ENCODE measurements at places on chromosomes 7 and 10.

DNA sequence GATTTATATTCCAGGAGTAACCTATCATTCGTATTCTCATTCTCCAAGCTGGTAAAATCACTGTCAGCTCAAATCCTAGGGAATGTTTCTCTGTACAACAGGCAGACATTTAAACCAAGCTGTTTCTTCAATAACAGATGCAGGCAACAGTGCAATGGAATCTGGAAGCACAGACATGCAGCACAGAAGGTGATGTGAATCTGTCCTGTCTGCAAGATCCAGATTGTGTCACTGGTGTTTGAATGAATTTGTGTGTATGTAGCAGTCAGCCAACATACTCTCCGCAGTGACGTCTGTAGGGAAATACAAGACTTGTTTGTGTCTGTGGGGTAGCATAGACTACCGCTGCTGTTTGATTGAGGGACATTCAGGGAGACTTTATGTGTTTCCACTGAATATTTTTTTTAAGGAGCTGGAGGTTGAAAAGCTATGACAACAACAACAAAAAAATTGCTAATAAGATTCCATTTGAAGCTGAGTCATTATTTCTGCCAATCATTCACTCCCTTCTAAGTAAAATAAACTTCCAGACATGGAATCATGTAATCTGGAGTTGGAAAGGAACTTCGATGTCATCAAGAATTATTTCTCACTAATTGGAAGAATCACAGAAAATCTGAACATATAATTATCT, 122.9 kb upstream of the MYO3A start:
- no peak for DNase-seq

DNA sequence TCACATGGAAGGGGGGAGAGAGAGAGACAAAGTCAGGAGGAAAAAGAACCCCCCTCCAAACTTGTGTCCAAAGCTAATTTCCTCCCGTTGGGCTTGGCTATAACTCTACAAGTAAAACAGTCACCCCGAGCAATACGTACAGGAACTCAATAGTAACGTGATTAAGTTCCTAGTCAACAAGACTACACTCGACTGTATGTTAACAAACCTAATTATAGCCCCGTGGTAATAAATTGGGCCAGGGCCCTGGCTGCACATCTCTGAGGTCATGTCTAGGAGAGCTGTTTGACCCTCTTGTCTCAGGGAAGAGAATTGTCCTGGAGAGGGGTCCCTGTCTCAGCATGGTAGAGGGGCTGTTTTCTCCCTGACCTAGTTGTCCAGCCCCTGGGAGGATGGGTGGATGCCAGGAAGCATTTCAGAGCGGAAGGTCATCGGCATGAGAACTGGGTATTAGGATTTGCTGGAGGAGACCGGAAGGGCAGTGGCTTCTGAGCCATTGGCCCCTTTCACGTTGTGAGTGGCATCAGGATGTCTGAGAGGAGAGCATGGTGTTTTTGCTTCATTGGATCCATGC, 60.2 kb upstream of the COMTD1 start:
- no peak for DNase-seq

GRCh38 chr7:37047260-37047659, 323.0 kb upstream of the AOAH start:
- no peak for DNase-seq

DNA sequence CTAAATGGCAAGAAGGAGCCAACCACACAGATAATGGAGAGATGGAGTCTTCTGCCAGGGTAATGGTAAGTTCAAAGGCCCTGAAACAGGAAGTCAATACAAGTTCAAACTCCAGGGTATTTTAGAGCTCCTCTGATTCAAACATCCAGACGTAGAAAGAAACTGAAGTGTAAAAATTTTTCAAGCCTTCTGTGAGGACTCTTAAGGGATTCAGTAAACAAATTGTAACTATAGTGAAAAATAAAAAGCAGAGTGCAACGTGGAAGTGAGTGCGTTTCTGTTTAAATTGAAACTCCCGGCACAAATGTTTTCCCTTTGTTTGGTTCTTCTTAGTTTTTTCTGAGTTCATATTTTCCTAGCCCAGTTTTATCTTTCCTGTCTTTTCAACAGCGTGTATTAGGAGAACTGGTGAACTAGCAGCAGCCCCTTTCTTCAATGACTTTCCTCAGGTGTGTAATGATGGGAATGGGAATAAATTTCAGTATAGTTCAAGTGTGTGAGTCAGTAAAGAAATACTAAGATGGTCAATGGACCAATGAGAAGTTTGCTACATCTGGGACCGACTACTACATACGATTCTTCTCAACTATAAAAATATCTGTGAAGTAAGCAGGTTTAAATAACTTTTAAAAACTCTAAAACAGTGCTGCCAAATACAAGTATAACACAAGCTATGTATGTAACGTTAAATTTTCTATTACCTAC, 298.9 kb downstream of the CSTF2T start:
- DNase-seq = no peak

GRCh38 chr10:86111902-86112545, 254.6 kb downstream of the GRID1 start:
- no peak for DNase-seq

GRCh38 chr7:50619684-50620083, 54.5 kb upstream of the DDC start:
- DNase-seq = no peak

- peak; percentile 78 for DNase-seq
Measured at GRCh38 chr10:103745341-103746247, 109.8 kb downstream of the SH3PXD2A start.

DNA sequence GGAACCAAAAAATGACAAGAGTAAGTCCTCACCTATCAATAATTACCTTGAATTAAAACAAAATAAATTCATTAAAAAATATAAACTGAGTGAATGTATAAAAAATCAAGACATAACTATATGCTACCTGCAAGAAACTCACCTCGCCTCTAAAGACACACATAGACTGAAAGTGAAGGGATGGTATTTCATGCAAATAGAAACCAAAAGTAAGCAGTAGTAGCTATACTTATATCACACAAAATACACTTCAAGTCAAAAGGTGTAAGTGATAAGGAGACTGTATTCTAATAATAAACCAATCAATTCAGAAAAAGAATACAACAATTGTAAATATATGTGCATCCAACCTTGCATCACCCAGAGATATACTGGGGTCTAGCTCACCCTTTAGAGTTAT, 332.6 kb downstream of the SH2D4B start:
- DNase-seq = no peak

DNA sequence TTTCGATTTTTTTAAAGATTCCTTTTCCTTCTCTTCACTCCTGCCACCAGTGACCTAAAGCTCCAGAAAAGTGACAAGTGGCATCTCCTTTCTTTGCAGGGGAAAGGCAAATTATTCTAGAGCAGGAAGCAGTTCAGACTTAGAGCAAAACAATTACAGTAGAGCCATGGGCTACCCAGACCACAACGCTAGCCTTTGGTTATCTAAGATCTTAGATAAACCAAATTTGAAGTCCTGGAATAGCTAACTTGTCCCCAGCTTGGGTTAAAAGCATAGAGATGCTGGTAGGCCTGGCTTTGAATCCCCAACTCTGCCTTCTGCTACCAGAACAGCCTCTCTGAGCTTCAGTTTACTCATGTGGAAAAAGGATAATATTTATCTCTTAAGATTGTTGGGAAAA, 38.4 kb downstream of the LGI1 start:
- DNase-seq = no peak

- no peak for DNase-seq
Measured at GRCh38 chr7:135333200-135333599, 99.6 kb downstream of the STRA8 start.

DNA sequence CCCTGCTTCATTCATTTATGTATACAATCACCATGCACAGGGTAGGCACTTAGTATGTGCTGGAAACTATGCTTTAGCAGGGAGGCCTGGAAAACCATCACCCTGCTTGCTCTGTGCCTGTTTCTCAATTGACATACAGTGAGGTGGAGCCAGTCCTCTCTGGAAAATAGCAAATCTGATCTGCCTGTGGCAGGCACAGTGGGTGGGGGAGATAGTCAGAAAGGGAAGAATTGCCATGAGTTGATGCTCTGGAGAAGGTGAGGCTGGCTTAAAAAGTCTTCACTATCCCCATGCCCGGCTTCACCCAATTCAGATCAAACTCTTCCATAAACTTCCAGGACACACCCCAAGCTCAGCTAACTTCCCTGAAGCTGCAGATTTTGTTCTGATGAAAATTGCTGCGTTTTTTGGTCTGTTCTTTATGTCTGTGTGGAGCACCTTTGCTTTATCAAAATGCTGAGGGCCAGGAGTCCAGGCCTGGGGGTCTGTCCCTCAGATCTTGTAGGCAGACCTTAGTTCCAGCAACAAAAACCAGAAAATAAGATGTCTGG, 84.8 kb downstream of the ANK3 start:
- no peak for DNase-seq

GRCh38 chr10:132675031-132675740, 110.8 kb downstream of the NKX6-2 start:
- no peak for DNase-seq

- DNase-seq = no peak
Measured at GRCh38 chr10:71984809-71985388, 20.7 kb downstream of the CHST3 start.

- no peak for DNase-seq
Measured at GRCh38 chr10:550665-551372, 138.6 kb downstream of the DIP2C start.

DNA sequence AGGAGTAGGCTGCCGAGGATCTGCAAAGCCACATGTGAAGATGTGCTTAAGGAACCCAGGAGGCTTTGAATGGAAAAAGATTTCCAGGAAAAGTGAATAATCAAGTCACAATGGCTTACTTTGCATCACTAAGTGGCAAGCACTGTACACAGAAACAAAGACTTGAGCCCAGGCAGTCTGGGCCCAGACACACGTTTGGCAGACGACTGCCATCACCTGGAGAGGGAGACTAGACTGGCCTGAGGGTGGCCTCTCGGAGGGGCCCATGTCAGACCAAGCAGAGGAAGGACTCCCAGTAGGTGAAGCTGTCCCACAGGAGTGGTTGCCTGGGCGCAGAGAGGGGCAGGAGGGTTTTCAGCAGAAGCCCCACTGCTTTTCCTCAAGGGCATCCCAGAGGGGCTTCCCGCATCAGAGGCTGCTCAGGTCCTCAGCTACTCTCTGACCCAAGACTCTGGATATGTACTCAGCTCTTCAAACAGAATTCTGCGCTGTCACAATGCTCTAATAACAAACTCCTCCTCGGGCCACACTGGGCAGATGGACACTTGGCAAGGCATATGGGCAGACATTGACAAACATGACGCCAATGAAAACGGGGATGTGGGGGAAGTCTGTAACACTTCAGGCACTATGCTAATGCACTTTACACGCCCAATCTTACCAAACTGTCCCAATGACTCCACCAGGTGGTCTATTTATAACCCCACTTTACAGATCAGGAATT, 27.9 kb upstream of the FRAT2 start:
- no peak for DNase-seq

GRCh38 chr7:140230861-140231770, 54.3 kb upstream of the KDM7A start:
- peak; percentile 80 for DNase-seq

GRCh38 chr10:94310369-94310768, 52.4 kb downstream of the NOC3L start:
- DNase-seq = no peak

GRCh38 chr10:117647306-117647705, 104.8 kb downstream of the EMX2 start:
- no peak for DNase-seq

DNA sequence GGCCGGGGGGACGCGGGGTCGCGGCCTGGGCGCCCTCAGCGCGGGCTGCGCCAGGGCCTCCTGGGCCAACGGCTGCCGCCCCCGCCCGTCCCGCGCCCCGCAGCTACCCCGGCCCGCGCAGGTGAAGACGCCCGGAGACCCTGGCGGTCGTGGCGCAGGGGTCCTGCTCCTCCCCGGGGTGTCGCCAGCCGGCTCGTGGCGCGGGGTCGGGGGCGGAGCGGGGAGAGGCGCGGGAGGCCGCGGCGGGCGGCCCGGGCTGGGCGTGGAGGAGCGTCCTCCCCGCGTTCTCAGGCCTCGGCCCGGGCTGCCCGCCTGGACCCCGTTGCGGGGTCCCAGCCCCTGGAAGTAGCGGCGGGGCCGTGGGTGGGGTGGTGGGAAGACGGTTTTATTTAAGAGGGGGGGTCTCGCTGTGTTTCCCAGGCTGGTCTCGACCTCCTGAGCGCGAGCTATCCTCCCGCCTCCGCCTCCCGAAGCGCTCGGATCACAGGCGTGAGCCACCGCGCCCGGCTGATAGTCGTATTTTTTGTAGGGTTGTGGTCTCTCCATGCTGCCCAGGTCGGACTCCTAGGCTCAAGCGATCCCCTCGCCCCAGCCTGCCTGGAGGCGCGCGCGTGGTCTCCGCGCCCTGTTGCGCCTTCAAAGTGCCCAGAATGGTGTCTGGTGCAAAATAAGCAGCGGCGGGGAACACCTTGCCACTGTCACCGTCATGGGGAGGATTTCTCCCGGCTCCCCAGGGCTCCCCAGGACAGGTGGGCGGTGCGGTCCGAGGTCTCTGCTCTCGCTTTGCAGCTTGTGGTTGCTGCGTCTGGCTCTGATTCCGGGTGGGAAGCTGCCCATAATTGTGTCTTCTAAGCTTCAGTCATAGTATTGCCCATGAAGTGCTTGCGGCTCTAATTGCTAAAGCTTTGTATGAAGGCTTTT, 15.3 kb upstream of the SUN1 start:
- DNase-seq = peak; percentile 50

DNA sequence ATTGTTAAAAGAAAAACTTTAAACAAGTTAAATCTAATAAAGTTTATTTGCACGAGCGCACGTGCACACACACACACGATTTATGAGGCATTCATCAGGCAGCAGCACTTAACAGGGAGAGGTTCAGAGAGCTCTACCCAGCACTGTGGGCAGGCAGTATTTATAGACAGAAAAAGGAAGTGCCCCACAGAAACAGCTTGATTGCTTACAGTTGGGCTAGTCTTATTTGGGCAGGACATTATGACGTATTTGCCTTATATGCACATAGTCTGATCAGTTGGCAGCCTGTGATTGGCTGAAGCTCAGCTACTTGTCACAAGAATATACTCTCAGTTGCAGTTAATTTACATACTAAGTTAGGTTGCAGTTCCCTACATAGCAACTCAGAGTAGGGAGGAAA, 1.2 kb upstream of the SDHAF3 start:
- DNase-seq = no peak

GRCh38 chr7:43808410-43808809, 49.9 kb downstream of the BLVRA start:
- DNase-seq = no peak

GRCh38 chr7:77971726-77972125, 173.2 kb downstream of the PHTF2 start:
- no peak for DNase-seq

GRCh38 chr7:5528815-5529442, 105.3 kb upstream of the TNRC18 start:
- DNase-seq = no peak

- DNase-seq = no peak
Measured at GRCh38 chr7:37097983-37098382, 350.7 kb downstream of the ELMO1 start.

- DNase-seq = no peak
Measured at GRCh38 chr7:67380858-67381257, 384.2 kb downstream of the TYW1 start.

- no peak for DNase-seq
Measured at GRCh38 chr7:113810080-113810744, 108.6 kb downstream of the PPP1R3A start.

All from activated CD4-positive, alpha-beta T cell treated with anti-CD3 and anti-CD28 coated beads, Interleukin-2, Interleukin-6, amounts not matched to agents 100 ng/mL and 50 ng/mL, durations not matched to agents 16 hours and 8 hours (primary cell).